ENCODE measurements at places on chromosomes 7 and 10. TPM values are rescaled to one million over a fixed set of nuclear protein-coding genes. Genes with fewer than 3 reads are reported as not detected.

The FGF8 gene
- total RNA-seq, result not detected

The LIPK gene
- not detected for total RNA-seq

DNA sequence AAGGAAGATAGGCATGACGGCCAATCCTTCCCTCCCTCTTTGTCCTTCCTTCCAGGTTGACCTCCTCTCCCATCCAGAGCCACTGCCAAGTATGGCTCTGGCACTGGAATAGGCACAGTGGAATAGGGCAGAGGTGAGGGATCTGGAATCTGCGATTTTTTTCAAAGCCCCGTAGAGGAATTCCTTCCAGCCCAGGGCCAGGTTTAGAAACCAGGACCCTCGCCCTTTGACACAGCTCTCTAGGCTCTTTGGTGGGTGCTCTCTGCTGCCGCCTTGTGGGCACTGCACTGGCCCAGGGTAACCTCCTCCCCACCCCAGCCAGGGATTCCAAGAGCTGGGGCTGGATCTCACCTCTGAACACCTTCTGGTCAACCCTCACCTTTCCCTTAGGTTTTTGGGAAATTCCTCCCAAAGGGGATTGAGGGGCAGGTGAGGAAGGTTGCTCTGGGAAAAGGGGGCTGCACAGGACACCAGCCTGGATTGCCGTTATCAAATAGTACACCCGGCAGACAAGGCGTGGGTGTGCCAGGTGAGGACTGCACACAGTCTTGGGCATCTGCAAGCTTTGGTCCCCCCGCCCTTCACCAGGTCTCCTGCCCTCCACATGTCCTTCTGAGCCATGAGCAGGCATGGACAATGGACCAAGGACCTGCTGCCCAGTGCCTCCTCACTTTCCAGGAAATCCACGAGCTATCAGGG, 22.8 kb downstream of the C10orf105 start:
- peak; percentile 89 for DNase-seq
- no peaks in the 10 kb centered on the region for H3K27me3 ChIP-seq

GRCh38 chr10:17821893-17822292, 12.7 kb downstream of the MRC1 start:
- H3K36me3 ChIP-seq, result no peaks in the 10 kb centered on the region
- no peak overlapping the region for H3K4me3 ChIP-seq
- no peak for DNase-seq
- H3K4me1 ChIP-seq, result no peaks in the 10 kb centered on the region

- H3K4me1 ChIP-seq, result no peaks in the 10 kb centered on the region
- no peaks in the 10 kb centered on the region for H3K27me3 ChIP-seq
- H3K4me3 ChIP-seq, result no peak overlapping the region
- no peak overlapping the region for H3K27ac ChIP-seq
Measured at GRCh38 chr10:24848195-24848594, 104.2 kb downstream of the PRTFDC1 start.

- no peak overlapping the region for H3K27ac ChIP-seq
- DNase-seq, result no peak
- H3K4me1 ChIP-seq, result no peaks in the 10 kb centered on the region
- H3K4me3 ChIP-seq, result no peak overlapping the region
Measured at GRCh38 chr7:106568680-106569499, 92.1 kb downstream of the CCDC71L start.

GRCh38 chr10:15661574-15661973, 58.1 kb downstream of the ITGA8 start:
- peaks cover 14% of the 10 kb centered on the region for H3K36me3 ChIP-seq
- no peak overlapping the region for H3K27ac ChIP-seq
- no peaks in the 10 kb centered on the region for H3K27me3 ChIP-seq
- no peak for DNase-seq
- H3K4me3 ChIP-seq, result no peak overlapping the region

DNA sequence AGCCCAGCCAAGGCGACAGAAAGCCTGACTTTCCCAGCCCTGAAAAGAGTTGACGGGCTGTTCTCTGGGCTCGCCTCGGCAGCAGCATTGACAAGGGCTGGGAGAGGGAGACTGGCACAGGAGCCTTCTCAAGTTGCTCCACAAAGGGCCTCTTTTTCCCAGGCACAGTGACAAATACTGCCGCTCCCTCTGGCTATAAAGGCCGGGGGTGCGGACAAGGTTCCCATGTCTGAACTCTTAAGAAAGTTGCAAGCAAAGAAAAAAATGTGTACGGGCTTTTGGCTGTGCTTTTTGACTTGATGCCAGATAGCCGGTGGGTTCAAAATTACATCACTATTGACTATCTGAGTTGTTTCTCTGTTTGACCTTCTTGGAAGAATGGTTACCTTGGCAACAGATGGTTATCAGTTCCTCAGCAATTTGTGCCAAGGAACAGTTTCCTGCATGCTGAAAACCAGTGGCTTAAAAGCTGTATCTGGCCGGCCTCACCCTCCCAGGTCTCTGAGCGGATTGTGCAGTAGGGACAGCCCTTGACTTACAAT, 115.9 kb upstream of the EEPD1 start:
- H3K36me3 ChIP-seq, result no peaks in the 10 kb centered on the region
- H3K27ac ChIP-seq, result no peak overlapping the region
- no peaks in the 10 kb centered on the region for H3K4me1 ChIP-seq
- no peak for DNase-seq

DNA sequence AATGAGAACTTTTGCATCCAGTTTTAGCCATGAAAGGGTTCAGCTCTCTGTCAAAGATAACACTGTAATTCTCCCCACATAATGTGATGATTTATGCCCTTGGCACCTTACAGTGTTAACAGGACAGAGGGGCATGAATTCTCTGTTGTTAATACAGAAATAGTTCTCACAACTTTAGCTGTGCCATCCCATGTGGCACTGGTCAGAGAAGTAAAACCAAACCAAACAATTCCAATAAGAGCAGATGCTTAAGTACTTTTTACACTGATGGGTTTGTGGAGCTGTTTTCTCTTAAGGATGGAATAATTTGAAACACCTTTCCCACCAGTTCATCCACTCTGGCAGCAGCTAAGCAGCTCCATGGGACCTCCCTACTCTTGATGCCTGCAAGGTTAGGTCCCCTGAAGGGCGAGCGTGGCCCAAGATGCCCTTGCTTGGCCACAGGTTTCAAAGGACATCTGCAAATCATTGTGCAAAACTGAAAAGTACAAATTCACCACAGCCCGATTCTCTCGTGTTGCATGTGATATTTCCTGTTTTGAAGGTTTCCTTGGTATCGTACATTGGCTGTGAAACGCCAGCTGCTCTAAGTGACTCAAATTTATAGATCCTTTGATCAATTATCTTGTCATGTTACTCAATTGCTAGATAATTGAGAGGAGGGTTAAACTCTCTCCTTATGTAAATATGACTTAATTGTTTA, 82.5 kb upstream of the CREB5 start:
- no peaks in the 10 kb centered on the region for H3K27me3 ChIP-seq
- H3K27ac ChIP-seq, result no peak overlapping the region

- H3K27me3 ChIP-seq, result no peaks in the 10 kb centered on the region
- no peaks in the 10 kb centered on the region for H3K36me3 ChIP-seq
- DNase-seq, result no peak
- H3K27ac ChIP-seq, result no peak overlapping the region
Measured at GRCh38 chr10:43318976-43319960, 52.2 kb upstream of the FXYD4 start.

The ABCB1 gene
- total RNA-seq, result 10.6 TPM

DNA sequence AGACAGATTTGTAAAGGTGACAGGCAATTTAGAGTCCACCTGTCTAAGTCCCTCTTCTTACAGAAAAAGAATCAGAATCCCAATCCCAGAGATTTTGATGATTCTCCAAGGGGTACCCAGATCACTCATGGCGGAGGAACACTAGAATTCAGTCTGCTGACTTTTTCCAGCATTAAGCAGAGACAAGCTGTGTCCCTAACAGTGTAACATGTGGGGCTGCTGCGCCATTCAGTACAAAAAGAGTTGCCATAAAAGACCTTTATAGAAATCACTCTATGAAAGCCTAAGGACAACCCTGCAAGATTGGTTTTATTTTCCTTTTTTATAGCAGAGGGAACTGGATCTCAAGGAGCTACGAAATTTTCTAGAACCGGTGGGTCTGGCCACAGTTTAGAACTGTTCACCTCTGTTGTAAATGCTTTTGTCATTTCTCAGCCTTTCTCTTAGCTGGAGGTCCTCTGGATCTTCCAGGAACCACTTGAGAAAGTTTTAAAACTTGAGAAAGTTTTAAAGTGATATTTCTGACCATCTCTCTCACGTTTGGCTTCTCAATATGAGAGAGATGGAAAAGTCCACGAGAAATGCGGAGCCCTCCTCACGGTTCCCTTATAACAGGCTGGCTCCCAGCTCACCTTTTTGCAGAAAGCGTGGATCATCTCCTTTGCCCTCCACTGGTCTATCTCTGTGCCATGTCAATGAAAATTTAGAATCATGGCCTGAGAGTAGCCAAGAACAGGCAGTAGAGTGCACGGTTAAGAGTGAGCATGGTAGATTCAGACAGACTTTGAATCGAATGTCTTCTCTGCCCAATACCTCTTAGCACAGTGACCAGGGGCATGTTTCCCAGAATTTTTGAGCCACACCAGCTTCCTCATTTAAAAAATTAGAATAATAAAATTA, 826 bp downstream of the GIMAP7 start:
- no peaks in the 10 kb centered on the region for H3K27me3 ChIP-seq
- no peak for DNase-seq
- H3K4me1 ChIP-seq, result no peaks in the 10 kb centered on the region
- no peak overlapping the region for H3K27ac ChIP-seq
- H3K4me3 ChIP-seq, result no peak overlapping the region

DNA sequence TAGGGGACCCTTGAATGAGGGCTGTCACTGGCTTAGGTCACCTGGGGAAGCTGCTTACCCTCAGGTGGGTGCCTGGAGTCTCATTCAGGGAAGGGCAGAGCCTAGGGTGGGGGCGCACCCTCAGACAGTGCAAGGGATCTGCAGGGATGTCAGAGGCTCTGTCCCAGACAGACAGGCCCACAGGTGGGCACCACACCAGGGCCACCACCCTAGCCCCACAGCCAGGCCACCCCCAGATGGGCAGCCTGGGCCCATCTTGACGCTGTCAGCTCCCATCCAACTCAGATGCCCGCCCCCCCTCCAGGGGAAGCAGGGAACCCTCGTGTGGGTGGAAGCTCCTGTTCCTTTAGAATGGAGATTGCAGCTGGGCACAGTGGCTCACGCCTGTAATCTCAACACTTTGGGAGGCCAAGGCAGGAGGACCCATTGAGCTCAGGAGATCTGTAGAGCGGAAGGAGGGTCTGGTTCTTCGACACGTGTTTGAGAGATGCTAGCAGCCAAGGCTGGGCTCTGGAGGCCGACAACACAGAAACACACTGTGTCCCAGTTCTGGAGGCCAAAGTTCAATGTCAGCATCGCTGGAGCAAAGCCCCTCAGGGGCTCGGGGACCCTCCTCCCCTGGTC, 58.5 kb upstream of the DNAJB6 start:
- H3K4me1 ChIP-seq, result no peaks in the 10 kb centered on the region
- no peaks in the 10 kb centered on the region for H3K36me3 ChIP-seq
- no peak overlapping the region for H3K4me3 ChIP-seq
- H3K27ac ChIP-seq, result no peak overlapping the region
- no peaks in the 10 kb centered on the region for H3K27me3 ChIP-seq
- no peak for DNase-seq

GRCh38 chr7:129574487-129574886, 37.0 kb upstream of the NRF1 start:
- H3K4me1 ChIP-seq, result no peaks in the 10 kb centered on the region
- DNase-seq, result no peak
- no peaks in the 10 kb centered on the region for H3K36me3 ChIP-seq

The CADPS2 gene
- 15.2 TPM for total RNA-seq

The SCART1 gene
- total RNA-seq, result 7.3 TPM

- H3K4me1 ChIP-seq, result no peaks in the 10 kb centered on the region
- peak overlapping the region; percentile 90 for H3K27ac ChIP-seq
- peak; percentile 55 for DNase-seq
- peak overlapping the region; percentile 76 for H3K4me3 ChIP-seq
Measured at GRCh38 chr7:85186083-85186520, 754 bp downstream of the SEMA3D start.

Data from aorta (tissue), 5 donors.